ENCODE measurements at places on chromosomes 5 and 9. TPM values are rescaled to one million over a fixed set of nuclear protein-coding genes. Genes with fewer than 3 reads are reported as not detected.

GRCh38 chr5:82676661-82677060, 398.5 kb upstream of the RPS23 start:
- peak; percentile 28 for DNase-seq

GRCh38 chr9:89483592-89484474, 14.1 kb downstream of the SEMA4D start:
- peak; percentile 67 for DNase-seq

DNA sequence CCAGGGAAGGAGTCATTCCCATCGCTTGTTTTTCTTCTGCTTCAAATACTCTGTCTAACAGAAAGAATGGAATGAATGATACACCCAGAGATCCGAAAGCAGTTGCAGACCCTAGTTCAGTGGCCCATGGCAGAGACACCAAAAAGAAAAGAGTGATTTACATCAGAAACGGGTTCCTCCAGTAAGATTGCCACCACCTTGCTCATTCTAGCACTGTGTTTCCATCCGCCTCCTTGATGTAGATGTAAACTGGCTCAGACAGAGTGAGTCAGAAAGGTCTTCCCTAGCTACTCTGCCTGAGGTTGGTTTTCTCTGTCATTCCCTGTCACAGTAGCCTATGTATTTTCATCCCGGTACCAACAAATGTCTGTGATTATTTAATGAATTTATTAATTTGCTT, 15.9 kb upstream of the CLINT1 start:
- no peak for DNase-seq

- DNase-seq = no peak
Observed at GRCh38 chr9:4787876-4788275, 4.9 kb upstream of the RCL1 start.

DNA sequence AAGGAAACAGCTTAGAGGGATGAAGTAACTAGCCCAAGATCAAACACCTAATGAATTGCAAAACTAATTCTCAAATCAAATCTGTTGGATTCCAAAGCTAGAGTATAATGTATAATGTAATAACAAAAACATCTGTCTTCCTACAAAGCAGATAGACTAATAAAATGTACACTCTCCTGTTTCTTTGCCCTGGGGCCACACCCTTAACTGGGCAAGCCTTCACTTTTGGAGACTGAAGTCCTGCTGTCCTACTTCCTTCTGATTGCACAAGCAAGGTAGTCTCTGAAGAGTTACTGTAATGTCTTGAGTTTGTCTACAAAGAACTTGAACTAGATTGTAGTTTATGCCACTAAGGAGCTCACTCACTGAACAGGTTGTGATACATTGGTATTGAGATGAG, 2.5 kb downstream of the TTC1 start:
- no peak for DNase-seq

DNA sequence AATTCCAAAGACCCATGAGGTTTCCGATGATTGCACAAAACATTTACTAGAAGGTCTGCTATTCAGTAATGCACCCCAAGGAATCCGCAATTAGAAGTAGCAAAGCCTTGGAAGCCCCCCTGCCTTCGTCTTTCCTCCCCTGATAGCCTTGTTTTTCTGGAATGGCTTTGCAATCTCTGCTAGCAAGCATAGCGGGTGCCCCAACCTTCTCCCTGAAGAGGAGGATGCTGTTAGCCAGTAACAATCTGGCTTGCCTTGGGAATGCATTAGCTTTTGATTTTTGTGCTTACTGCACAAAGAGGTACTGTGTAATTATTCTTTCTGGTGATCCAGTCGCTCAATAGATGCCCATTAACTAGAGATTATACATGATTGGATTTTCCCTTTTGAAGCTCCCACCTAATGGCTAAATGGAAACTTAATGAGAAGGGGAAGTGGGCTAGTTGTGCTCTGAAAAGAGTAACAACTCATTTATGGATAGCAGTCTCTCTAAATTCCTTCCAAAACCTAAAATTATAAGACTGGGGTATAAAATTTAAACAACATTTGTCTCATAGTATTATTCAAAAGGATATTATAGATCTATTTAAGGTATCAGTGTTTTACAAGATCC, 91.6 kb downstream of the FBXW11 start:
- DNase-seq = no peak

- DNase-seq = no peak
Observed at GRCh38 chr9:104934691-104935500, 6.9 kb upstream of the ABCA1 start.

DNA sequence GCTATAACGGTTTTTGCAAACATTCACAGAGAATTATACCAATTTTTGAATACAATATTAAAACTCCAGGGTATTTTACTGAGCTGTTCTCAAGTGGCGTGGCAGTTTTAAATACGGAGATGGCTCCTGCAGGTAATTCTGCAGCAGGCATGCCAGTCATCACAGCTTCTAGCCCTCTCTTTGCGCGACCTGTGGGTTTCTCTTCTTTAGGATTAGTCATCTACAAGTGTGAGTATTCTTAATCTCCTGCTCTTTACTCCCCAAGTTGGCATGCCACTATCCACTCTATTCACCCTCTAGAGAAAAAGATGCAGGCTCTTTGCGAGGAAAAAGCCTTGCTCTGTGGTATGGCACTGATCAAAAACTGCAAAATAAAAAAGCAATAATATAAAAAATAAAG, 43.9 kb downstream of the ANKRD31 start:
- DNase-seq = no peak

DNA sequence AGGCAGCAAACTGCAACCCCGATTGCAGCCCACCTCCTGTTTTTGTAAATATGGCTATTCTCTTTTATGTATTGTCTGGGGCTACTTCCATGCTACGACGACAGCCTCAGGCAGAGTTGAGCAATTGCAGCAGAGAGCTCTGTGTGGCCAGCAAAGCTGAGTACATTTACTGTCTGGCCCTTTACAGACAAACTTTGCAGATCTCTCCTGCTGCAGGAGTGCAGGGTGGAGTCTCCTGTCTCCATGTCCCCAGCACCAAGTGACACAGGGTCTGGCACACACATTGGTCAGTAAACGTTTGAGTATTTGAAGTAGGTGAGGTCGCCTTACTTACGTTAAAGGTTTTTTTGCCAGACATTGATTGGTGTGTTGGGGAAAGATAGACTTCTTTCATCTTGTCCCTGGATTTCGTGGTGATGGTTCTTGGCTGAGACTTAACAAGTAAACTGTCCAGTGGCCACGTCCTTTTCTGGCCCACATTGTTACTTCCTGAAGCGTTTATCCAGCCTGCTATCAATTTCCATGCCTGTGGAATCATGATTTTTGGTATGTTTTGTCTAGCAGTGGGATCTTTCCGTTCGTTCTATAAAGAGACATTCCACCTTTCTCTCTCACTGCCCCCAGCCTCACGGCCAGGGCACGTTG, 27.2 kb downstream of the PRRC2B start:
- no peak for DNase-seq

DNA sequence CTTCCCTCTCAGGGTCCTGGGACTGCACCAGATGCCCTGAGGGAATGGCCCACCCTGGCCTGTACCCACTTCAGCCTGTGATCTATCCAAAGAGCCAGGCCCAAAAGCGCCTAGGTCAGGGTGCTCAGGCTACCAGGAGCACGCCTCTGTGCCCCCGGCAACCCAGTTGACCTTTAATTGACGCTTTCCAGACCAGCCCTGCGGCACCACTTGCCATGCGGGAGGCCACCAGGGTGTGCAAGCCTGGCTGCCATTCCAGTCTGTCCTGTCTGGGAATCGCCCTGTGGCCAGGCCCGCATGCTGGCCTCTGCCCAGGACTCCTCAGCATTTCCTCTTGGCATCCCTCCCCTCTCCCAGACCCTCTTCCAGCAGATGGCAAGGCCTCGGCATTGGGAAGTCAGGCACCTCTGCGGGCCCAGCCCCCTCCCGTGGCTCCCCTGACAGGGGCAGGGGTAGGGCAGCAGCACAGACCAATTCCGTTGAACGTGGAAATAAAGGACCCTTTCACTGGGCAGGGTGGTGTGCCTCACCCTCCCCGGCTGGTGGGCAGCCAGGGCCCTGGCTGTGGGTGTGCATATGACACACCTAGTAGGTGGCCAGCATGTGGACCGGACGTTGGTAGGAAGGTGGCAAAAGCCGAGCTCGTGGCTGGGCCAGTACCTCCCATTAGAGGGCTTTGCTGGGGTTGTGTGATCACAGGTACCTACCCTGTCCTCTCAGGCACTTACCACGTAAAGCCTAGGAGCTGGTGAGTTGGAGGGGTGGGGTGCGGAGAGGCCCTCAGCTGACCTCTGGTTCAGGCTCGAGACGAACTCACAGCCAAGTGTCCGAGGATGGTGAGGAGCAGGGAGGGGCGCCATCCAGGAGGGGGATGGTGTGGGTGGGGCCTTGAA, 3.5 kb upstream of the AIF1L start:
- DNase-seq = no peak

DNA sequence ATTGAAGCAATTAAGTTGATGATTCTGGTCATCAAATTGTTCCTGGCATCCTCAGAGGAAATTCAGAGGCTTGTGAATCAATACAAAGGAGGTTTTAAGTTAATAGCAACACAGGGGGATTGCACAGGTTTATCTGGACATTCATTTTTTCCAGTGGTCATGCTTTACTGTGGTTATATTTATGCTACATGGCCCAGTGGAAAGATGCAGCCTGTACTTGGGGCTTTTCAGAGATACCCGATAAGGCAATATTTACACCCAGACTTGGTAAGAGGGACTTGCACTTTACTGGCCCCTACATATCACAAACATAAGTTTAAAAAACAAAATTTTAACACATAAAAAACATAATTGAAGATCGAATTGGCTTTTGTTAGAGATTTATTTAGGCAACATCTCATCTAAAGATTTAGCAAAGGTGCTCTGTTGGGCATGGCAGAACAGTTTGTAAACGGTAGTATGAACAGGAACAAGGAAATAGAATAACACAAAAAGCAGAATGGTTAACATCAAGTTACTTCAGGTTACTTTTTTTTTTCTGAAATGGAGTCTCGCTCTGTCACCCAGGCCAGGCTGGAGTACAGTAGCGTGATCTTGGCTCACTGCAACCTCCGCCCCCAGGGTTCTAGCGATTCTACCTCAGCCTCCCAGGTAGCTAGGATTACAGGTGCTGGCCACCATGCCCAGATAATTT, 49.7 kb upstream of the GLDC start:
- DNase-seq = no peak

DNA sequence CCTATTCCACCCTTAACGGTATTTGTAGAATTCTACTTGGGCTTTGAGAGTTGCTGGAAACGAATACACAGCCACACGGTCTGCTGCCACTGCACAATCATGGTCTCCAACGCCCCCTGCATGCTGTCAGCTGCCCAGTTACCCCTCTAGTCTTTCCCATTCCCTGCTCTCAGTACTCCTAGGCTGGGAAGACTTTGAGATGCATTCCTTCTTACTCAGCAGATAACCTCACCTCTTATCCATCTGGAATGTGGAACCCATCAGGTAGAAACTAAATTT, 92.8 kb downstream of the ANKH start:
- no peak for DNase-seq

DNA sequence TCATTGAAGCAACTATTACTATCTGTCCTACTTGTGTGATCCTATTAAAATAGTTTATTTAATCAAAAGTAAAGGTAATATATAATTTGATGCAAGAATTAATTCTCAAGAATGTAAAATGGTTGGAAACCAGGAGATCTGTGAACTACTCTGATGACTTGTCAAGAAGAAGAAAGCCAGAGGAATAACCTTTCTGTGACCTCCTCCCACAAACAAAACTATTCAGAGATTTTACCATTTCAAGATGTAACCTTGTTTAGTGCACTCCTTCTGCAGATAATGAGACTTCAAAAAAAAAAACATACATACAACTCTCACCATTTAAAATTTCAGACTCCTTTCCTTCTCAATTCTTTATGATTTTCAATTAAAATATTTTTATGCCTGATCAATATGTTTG, 79.5 kb downstream of the RFX3 start:
- no peak for DNase-seq

DNA sequence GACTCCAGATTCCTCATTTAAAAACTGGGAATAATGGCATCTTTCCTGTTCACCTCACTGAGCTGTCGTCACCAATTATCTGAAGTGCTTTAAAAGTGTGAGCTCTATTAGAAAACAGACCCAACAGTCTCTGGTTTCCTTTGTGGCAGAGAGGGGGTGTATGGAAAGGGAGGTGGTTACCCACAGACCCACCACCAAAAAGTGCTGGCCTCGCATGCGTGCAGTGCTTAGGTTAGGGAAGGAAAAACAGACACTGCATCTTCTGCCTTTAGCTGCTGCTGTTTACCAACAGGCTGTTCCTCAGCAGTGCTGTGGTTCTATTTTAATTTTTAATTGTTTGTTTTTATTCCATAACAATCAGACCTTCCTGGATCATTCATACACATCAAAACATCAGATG, 249.6 kb downstream of the PIK3R1 start:
- DNase-seq = peak; percentile 26

- no peak for DNase-seq
Observed at GRCh38 chr5:178466342-178466741, 123.9 kb downstream of the COL23A1 start.

- no peak for DNase-seq
Observed at GRCh38 chr5:81761270-81761669, 10.4 kb upstream of the SSBP2 start.

DNA sequence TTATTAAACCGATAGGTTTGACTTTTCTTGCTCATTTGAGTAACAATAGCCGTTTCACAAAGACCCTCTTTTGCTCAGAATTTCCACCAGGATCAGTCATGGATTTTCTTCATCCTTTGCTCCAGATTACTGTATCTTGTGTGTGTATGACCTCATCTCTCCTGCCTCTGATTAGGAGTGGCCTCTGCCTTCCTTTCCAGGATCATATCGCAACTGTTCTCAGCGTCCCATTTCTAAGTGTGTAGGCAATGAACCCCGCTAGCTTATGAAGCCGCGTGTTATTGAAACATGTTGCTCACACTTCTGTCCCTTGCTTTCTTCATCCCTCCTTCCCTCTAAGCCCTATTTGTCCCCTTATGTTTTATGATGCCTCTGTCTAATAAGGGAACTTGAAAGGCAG, 169.8 kb upstream of the RPS23 start:
- no peak for DNase-seq

- DNase-seq = no peak
Observed at GRCh38 chr9:75990576-75991304, 100.3 kb downstream of the PCSK5 start.

DNA sequence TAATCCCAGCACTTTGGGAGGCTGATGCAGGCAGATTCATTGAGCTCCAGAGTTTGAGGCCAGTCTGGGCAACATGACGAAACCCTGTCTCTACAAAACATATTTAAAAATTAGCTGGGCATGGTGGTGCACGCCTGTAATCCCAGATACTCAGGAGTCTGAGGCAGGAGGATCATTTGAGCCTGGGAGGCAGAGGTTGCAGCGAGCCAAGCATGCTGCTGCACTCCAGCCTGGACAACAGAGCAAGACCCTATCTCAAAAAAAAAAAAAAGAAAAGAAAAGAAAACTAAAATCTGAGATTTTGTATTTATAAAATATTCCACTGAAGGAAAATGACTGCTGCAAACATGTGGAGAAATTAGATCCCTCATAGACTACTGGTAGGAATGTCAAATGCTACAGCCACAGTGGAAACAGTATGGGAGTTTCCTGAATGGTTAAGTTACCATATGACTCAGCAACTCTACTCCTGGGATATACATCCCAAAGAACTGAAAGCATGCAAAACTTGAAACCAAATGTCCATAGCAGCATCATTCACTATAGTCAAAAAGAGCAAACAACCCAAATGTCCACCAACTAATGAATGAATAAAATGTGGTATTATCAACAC, 106.1 kb downstream of the UBAP2 start:
- DNase-seq = no peak

GRCh38 chr9:14531341-14532269, 161.6 kb downstream of the ZDHHC21 start:
- no peak for DNase-seq

GRCh38 chr9:114869378-114869777, 61.0 kb downstream of the TNFSF8 start:
- DNase-seq = no peak

The DNM1 gene
- total RNA-seq = 1.0 TPM

The C5orf52 gene
- total RNA-seq = not detected

The SLCO6A1 gene
- not detected for total RNA-seq

The SPATA31D4 gene
- not detected for total RNA-seq

Data from activated CD4-positive, alpha-beta T cell treated with anti-CD3 and anti-CD28 coated beads, Interleukin-2, amount 10 ng/mL, durations not matched to agents 7 days and 5 days (primary cell).